Cortex of kidney (tissue), 1 donor: ENCODE measurements at places on chromosomes 11 and 22.

DNA sequence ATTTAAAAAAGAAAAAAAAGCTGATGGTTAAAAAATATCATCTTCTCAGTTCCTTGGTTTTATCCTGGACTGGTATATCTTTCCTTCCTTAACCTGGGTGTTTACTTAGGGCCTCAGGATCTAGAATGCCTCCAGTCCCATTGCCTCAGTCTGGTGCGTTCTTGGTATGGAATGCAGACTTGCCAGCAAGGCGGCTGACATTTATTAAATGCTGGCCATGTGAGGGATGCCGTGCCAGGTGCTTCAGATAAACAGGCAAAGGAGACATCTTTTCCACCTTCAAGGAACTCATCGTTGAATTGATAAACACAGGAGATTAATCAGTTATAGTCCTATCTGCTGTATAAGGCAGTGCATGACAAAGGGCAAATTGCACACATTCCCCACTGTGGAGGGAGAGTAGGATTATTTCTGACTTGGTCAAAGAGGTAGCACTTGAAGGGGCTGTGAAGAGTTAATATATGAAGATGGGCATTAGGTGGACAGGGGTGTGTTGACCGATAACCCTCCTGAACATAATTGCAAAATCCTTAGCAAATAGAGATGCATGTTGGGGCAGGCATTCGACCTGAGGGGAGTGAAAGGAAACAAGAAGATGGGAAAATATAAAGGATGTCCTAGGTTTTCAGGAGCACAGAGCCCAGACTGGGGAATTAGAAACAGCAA, 54.4 kb downstream of the ALX4 start:
- no peak for DNase-seq

DNA sequence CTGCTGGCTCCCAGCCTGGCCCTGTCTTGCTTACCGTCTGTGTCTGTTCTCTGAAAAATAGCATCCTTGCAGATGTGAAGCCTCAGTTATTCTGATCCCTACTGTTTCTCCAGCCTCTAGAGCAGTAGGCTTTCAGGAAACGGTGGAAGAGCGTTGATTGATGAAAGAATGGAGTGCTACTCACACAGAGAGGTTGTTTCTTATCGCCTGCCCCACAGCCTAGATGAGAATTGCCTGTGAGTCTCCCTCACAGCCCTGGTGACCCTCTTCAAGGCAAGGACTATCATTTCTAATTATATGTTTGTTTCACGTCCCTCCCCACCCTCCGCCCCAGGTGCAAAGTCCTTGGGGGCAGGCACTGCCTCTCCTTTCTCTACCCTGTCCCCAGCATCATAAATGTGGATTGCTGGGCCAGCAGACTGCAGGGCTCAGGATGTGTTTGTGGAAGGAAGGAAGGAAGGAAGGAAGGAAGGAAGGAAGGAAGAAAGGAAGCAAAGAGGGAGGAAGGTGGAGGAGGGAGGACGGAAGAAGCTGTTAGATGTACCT, 575.3 kb upstream of the B3GAT1 start:
- DNase-seq = no peak

- DNase-seq = no peak
These were observed 6.1 kb downstream of the TUBGCP6 start for GRCh38 chr22:50238755-50239154.

GRCh38 chr22:42919199-42919598, 62.1 kb upstream of the ARFGAP3 start:
- no peak for DNase-seq

GRCh38 chr11:227824-228379, 8.2 kb downstream of the SIRT3 start:
- no peak for DNase-seq

DNA sequence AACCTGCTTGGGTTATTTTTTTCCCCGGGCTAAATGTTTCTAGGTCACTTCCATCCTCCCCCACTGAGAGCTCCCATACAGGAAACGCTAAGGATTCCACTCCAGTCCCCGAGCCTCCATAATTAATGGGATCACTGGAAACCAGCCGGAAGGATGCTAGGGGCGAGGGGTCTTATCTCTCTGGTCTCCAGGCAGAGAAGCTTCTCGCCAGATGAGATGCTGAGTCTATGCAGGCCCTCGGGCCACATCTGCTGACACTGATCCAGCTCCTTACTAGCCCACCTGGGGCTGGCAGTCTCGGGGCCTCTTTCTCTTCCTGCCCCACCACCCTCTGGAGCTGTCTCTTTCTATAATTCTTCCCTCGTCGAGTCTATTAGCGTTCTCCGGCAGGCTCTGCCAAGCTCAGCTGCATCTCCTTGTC, 125.9 kb upstream of the SYT13 start:
- DNase-seq = no peak

- DNase-seq = no peak
These were observed 48.7 kb downstream of the TSPAN18 start for GRCh38 chr11:44775366-44775984.

DNA sequence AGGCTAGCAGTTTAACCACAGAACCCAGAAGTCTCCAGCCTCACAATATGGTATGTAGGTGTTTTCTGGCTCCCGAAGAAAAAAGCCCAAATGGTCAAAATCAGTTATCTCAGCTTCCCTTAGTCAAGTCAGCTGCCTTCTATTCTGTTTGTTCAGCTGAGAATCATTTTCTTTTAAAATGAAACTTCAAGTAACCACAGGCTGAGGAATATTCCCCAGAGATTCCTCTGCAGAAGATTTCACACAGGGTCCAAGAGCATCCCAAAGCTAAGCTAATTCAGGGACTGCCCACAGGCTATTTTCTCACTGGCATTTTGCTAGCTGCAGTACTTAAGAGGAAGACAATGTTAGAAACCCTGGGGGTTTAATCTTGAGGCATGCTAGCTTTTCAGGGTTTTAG, 977.0 kb upstream of the CHORDC1 start:
- no peak for DNase-seq

DNA sequence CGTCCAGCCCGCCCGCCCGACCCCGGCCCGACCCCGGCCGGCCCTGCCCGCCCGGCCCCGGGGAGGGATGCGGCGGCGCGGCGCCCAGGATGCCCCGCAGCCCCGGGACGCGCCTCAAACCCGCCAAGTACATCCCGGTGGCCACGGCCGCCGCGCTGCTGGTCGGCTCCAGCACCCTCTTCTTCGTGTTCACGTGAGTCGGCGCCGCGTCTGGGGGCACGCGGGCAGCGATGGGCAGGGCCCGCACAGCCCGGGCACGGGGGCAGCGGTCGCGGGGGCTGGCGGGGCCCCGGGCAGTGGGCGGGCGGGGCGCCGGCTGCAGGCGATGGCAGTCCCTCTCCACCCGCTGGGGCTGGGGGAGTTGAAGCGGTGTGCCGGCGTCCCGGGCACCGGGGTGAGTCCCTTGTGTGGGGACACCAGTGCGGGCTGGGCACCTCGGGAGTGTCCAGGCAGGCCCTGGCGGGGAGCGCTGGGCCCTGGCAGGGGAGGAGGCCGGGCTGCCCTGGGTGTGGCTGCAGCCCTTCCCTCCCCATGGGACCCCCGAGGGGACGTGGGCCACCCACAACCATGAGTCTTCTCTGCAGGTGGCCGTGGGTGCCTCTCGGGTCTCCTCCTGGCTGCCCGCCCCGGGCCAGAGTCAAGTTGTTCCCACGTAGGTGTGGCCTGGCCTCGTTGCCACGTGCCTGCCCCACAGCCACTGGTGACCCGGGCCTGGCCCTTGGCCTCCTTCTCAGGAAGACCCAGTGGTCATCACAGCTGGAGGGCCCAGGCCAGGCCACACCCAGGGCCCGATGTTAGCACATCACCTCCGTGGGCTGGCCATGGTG, 468 bp downstream of the ZDHHC8 start:
- no peak for DNase-seq

DNA sequence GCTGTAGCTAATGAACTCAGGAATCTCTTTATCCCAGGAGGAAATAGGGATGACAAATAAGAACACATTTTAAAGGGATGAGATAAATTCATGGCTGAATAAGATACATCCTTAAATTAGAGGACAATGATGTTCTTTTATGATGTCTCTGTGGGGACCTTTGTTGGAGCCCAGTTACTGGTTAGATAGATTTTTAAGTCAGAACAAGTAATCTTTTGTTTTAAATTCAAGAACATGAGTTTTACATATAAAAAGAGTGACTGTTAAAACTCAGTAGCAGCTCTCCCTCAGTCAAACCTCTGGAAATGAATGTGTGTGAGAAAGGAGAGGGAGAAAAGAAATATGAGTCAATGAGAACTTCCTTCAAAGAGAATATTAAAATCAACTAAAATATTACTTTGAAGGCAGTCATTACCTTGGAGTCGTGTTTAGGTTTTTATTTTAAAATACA, 241.6 kb downstream of the SWAP70 start:
- DNase-seq = no peak

DNA sequence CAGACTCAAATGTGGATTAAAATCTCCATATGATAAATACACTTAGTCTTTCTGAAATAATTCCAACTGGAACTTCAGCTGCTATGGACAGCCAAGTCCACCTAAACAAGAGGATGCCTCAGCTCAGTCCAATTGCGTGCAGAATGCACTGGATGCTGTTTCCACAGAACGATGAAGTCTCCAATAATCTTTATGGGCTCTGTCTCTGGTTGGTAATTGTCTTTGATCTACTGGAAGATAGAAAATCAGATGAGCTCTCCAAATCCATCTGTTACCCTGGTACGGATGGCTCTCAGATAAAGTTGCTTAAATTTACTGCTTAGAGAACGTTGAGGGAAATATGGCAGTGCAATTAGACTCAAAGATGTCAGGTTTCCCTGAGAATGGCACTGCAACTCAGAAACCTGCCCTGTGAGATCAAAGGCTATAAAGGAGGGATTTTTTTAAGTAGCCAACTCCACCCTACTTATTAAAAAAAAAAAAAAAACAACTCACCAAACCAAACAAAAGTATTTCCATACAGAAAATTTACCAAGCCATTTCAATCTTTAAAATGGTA, 859 bp upstream of the BIRC3 start:
- no peak for DNase-seq

- no peak for DNase-seq
These were observed 13.3 kb downstream of the PRR33 start for GRCh38 chr11:1878137-1879031.

DNA sequence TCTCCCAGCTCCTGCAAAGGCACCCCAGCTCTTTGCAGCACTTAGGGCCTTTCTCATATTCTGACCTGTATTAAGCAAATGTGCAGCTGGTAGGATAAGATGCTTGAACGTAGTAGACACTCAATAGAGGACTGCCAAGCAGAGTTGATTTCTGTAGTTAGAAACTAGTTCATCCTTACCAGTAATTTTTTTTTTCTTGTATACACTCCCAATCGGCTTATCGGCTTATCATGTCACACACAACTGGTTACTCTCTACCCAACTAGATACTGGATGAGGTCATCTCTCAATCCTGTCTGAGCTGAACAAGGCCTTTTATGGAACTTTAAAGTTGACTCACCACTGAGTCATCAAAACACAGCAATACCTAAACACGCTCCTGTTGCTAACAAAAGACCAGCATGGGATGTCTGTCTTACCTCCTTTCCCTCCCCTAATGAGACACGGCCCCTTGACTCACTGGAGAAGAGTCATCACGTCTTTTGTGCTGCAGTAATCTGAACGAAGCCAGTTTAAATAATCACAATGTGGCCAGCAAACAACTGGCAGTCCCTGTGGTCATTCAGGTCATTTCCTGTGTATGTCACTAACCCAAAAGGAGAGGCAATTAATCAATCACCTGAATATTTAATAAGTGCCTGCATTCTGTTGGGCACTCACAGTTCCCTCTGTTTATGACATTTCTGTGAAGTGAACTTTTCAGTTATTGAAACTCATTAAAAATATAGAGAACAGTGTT, 7.5 kb upstream of the WEE1 start:
- DNase-seq = no peak

GRCh38 chr11:134670961-134671370, 258.9 kb upstream of the B3GAT1 start:
- no peak for DNase-seq
